ENCODE measurements at places on chromosomes 5 and 9.

DNA sequence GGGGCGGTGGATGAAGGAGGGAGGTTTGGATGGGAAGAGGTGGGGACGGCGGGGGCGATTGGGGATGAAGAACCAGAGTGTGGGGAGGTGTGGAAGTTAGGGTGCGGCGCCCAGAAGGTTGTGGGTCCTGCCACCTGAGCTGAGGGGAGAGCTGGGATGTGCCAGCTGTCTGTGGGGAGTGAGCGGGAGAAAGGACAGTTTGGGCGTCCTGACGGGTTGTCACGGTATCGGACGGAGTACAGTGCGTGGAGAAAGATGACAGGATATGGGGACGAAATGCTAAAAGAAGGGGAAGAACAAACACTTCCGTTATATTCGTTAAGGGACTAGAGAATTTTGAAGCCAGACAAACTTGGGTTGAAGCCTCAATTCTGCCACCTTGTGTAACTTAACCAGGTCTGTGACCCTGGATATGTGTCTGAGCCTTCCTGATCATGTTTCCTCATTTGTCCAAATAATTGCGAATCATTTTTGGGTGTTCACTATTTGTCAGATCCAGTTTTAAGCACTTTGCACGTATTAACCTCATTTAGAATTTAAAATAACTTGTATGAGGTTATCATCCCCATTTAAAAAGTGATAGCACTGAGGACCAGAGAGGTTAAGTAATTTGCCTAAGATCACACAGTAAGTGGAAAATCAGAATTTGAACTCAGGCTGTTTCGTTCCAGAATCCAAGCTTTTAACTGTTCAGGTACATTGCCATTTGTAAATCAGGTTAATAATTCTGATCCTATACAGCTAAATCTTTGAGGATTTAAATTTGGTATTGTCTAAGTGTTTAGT lies 689 bp downstream of the CNTRL start:
- DNase-seq, result no peak

DNA sequence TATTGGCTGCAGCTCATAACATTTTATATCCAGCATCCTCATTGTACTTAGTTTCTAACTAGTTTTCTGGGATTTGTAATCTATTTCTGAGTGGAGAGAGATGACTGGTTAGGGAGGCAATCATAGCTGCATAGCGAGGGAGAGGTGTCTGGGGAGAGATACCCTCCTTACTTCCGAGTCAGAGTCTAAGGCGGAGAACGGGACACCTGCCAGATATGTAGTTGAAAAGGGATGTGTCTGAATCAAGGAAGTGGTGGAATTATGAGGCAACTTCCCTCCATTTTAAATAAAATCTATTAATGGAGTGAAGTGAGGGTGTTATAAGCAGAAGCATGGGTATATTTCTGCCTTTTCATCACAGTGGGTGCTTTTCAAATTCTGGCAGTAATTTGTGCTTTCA lies 126.5 kb downstream of the MAST4 start:
- DNase-seq, result peak; percentile 27

DNA sequence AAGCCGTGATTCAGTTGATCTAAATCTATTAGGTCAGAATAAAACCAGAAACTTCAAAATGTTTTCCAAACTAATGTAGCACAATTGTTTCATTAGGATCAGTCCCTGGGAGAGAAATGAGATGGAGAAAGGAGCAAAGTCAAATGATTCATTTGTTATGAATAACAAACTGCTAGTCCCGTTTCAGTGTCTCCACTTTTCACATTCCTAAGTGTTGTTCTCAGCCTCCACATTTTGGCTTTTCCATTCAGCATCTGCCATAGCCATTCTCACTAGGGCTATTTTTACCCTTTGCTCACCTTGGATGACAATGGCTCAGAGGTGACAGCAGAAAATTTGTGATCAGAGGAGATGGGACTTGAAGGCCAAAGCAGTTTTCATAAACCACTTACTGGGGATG lies 314.1 kb upstream of the KIF2A start:
- no peak for DNase-seq

DNA sequence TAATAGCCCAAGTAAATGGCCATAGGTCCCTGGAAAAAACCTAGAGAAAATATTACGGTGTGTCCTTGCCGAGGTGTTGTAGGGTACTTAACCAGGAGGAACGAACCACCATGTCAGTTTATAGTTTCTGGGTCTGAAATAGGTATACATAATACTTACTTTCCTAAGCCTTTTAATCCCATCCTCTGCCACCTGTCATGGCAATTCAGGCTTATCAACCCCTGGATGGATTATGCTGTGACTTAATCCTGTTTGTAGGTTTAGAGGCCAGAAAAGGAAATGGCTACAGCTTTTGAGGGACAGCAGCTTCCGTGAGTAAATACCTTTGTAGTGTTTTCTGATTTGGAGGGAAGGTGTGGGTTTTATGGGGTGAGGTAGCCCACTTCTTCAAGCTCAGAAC lies 89.1 kb upstream of the PTPRD start:
- DNase-seq, result no peak

DNA sequence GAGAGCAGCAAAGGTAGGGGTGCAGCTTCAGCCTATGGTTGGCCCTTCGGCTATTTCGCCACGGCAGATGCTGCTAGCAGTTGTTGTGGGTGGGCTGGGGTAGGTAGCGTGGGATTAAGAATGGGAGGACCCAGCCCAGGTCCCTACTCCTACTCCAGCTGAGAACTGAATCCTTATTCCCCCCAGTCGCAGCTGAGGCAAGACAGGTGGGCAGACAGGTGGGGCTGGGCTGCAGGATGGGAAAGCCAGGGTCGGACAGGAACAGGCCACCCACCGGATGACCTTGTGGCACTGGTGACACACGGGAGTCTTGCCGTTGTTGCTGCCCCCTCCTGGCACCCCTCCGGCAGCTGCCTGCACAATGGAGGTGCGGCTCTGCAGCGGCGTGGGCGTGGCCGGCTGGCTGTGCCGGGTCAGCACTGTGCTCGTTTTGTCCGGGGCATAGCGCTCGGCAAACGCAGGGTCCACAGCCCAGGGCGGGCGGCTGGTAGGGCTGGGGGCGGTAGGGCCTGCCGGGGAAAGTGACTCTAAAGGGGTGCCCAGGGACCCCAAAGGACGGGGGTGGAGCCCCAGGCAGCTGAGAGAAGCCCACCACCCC lies 8.2 kb downstream of the PDLIM7 start:
- DNase-seq, result no peak

- DNase-seq, result peak; percentile 26
Measured at GRCh38 chr5:127650022-127650421, 1.1 kb downstream of the CTXN3 start.
